ENCODE measurements at places on chromosomes 2 and 18.

- DNase-seq: peak; percentile 74
Measured at GRCh38 chr2:204019572-204020501, 83.3 kb downstream of the ICOS start.

GRCh38 chr2:123614596-123614995 is 410.5 kb upstream of the CNTNAP5 start:
- no peak for DNase-seq

- no peak for DNase-seq
Measured at GRCh38 chr2:227383686-227384085, 4.1 kb downstream of the SCYGR1 start.

- DNase-seq: no peak
Measured at GRCh38 chr2:88942798-88943197, 251.3 kb downstream of the RPIA start.

DNA sequence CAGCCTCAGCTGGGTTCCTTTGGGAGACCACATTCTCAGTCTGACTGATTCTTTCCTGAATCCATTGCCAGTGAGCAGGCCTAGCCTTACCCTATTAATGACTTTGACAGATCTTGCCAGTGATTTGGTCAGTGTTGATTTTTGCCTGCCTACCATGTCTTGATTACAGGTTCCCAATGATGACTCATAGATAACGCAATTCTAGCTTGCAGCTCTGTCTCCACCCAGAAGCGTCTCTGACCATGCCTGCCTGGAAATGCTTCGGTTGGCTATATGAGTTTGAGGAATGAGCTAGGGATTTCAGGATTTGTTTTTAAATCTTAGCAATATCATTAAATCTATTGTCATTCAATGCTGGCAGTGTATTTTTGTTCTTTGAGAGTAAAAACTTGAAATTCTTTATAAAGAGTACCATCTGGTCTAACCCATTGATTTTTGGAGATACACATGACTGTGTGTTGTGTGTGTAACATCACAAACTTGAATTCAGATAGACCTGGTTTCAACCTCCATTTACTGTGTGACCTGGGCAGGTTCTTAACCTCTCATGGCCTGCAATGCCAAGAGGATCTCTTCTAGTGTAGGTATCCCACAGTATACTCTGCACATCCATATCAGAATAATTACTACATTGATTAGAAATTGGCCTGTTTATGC is 57.0 kb downstream of the CCDC150 start:
- DNase-seq: peak; percentile 59

DNA sequence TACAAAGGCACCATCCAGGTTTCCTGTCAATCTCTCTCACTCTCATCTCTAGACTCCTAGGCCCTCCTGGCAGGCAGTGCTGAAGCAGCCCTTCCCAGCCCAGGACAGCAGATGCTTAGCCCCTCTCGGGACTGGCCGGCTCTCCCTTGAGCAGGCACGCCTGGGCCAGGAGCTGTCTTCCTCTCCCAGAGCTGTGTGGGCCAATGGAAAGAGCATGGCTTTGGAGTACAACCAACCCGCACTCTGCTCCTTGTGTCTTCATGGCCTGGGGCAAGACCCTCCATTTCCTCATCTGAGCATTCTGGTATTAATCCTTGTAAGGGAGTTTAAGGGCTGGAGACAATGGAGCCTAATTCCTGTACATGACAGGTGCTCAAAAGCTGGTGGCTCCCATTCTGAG is 97.2 kb downstream of the CAPN13 start:
- DNase-seq: no peak

GRCh38 chr2:174692256-174692919 is 71.9 kb downstream of the CHRNA1 start:
- no peak for DNase-seq

Measured in Daoy (cell line).